ENCODE measurements at places on chromosomes 3 and 15.

DNA sequence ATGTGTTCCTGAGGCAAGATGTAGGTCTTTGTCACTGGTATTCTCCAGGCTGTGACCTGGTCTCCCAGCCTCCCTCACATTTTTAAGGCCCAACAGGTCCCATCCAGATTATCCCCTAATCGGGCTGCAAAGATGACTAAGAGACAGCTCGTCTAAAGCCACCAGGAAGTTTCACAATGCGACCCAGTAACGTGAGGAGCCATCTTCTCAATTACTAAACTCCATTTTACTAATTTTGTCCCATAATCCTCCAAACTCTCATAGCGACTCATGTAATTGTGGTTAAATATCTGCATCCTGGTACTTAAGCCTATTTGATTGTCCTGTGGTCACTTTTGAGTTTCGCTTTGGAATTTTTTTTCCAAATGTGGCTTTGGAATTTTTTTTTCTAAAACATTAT is 8.7 kb upstream of the PLA2G4F start:
- DNase-seq, result no peak

DNA sequence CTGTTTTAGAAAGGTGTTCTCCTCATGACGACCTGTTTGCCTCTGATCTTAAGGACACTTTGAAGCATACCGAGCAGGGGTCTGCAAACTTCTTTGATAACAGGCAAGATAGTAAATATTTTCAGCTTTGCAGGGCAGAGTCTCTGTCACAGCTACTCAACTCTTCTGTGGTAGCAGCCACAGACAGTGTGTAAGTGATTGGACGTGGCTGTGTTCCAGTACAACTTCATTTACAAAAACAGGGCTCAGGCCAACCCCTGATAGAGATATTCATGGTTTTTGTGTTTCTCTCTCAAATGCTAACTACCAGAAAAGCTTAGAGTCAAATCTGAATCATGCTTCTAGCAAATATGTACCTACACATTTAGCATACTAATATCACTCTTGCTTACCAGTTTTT is 51.5 kb downstream of the TGFBR2 start:
- peak; percentile 47 for DNase-seq

DNA sequence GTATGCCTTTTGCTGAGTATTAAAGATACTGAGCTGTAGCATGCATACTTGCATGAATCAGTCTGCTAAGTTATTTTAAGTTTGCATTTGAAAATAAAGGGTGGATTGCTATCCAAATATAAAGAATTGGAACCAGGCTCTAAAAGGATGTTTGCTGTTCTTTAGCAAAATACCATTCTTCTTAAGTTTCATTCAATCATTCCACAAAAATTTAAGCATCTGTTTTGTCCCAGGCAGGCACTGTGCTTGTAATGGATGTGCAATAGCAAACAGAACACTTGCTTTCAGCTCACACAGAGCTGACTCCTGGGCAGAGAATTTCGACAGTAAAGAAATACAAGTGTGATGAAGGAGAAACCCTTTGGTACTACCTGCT is 151.1 kb downstream of the PGPEP1L start:
- DNase-seq, result peak; percentile 95

GRCh38 chr15:52783191-52783829 is 6.8 kb downstream of the ONECUT1 start:
- DNase-seq, result no peak

DNA sequence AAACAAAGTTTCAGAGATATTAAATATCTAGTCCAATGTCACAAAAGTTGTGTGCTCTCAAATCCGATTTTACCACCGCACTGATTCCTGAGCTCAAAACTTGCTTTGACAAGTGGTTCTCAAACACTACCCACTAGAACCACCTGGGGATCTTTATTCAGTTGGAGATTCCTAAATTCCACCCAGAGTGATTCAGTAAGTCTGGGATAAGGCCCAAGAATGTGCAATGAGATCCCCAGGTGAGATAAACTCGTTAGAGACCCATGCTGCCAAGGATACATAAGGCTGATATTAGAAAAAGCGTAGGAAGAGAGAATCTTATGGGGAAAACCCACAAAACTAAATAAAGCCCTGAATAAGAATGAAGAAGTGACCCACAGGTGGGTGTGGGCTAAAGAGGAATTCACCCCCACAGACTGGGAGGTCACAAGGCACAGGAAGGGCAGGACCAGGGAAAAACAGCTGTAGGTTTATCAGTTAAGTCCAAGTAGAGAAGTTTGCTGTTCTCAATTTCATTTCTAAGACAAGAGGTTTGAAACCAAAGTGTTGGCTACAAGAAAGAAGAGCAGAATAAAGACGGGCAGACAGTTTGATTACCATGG is 11.5 kb upstream of the RPS17 start:
- no peak for DNase-seq

- DNase-seq, result peak; percentile 31
These were observed 45.6 kb downstream of the DLEC1 start for GRCh38 chr3:38084334-38085310.

DNA sequence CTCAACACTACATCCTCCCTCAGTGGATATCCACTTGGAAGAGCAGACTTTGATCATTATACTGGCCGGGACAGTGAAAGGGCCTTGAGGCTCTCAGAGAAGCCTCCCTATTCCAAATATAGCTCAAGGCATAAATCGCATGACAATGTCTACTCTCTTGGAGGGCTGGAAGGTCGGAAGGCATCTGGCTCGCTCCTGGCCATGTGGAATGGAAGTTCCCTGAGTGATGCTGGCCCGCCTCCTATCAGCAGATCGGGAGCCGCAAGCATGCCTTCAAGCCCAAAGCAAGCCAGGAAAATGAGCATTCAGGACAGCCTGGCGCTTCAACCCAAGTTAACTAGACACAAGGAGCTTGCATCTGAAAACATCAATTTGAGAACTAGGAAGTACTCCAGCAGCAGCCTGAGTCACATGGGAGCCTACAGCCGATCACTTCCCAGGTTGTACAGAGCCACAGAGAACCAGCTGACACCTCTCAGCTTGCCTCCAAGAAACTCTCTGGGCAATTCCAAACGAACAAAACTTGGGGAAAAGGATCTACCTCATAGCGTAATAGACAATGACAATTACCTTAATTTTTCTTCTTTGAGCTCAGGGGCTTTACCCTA is 25.4 kb downstream of the PHLDB2 start:
- DNase-seq, result peak; percentile 10

GRCh38 chr3:171279972-171280371 is 180.2 kb downstream of the TNIK start:
- no peak for DNase-seq

GRCh38 chr15:42704492-42704926 is 32.4 kb downstream of the CDAN1 start:
- peak; percentile 78 for DNase-seq

DNA sequence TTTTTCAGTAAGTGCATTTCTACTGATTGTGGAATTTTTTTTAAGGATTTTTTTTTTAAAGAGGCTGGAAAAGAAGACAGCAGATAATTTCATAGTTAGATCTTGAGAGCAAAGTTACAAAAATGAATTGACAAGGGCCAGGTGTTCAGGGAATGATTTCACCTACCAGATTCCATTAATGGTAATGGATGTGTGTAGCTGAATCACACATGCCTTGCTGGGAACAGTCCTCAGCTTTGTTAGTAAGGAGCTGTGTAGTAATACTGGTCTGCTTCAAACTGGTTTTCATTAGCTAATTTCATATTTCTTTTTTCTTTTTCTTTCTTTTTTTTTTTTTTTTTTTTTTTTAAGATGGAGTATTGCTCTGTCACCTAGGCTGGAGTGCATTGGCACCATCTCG is 16.0 kb downstream of the NR1D2 start:
- no peak for DNase-seq

Data from fibroblast of the aortic adventitia (primary cell).